ENCODE measurements at places on chromosomes 2 and 18. TPM values are rescaled to one million over a fixed set of nuclear protein-coding genes. Genes with fewer than 3 reads are reported as not detected.

The TGIF1 gene
- total RNA-seq, result 69.0 TPM

The HNRNPLL gene
- 49.9 TPM for total RNA-seq

The MLPH gene
- total RNA-seq, result 6.5 TPM

The FSIP2 gene
- 2.6 TPM for total RNA-seq

The NEB gene
- 212 TPM for total RNA-seq

All from skin of body (tissue), 3 donors.